ENCODE measurements at places on chromosomes 6 and 20. TPM values are rescaled to one million over a fixed set of nuclear protein-coding genes. Genes with fewer than 3 reads are reported as not detected.

FOXA2 gene
- total RNA-seq, result not detected

- peaks cover 6% of the 10 kb centered on the region for H3K4me1 ChIP-seq
- no peaks in the 10 kb centered on the region for H3K27me3 ChIP-seq
- no peak overlapping the region for H3K4me3 ChIP-seq
- H3K27ac ChIP-seq, result no peak overlapping the region
- DNase-seq, result peak; percentile 29
These were observed 13.2 kb downstream of the MAP1LC3A start for GRCh38 chr20:34571753-34572152.

GRCh38 chr6:168319279-168320111 lies at the start of gene DACT2:
DACT2 (minus strand) TSS chr6:168319777; CDS start chr6:168319633, 144 bp downstream.
- H3K27me3 ChIP-seq, result peaks cover 14% of the 10 kb centered on the region
- DNase-seq, result peak; percentile 67
- H3K27ac ChIP-seq, result no peak within 1 kb of the TSS

DNAH8 gene
- not detected for total RNA-seq

IRAK1BP1 gene
- 12.8 TPM for total RNA-seq

MYL9 gene
- total RNA-seq, result 23.5 TPM

GRCh38 chr20:43821795-43822194 lies 92.9 kb upstream of the TOX2 start:
- no peaks in the 10 kb centered on the region for H3K27me3 ChIP-seq
- H3K27ac ChIP-seq, result no peak overlapping the region
- no peaks in the 10 kb centered on the region for H3K36me3 ChIP-seq

DNA sequence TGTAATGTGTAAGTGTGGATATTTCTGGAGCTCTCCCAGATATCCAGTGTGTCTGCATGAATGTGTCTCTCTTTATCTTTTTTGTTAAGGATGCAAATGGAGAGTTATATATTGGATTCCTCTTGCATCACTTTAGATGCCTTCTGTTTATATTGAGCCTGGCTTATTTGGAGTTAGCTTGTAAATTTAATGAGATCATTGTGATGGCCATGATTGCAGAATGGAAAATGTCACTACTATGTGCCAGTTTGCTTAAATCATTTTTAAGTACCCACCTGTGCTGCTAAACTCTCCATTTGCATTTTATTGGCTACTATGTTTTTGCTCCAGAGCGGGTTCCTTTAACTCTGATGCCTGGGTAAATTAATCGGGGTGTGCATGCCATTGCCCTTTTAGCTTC lies 334.8 kb downstream of the UTRN start:
- no peak for DNase-seq
- H3K4me1 ChIP-seq, result peaks cover 57% of the 10 kb centered on the region
- H3K27me3 ChIP-seq, result no peaks in the 10 kb centered on the region
- H3K27ac ChIP-seq, result no peak overlapping the region

- DNase-seq, result no peak
- H3K27ac ChIP-seq, result no peak overlapping the region
- H3K27me3 ChIP-seq, result no peaks in the 10 kb centered on the region
- H3K4me1 ChIP-seq, result peaks cover 4% of the 10 kb centered on the region
- no peaks in the 10 kb centered on the region for H3K36me3 ChIP-seq
These were observed 65.0 kb upstream of the CD93 start for GRCh38 chr20:23151008-23151703.

DNA sequence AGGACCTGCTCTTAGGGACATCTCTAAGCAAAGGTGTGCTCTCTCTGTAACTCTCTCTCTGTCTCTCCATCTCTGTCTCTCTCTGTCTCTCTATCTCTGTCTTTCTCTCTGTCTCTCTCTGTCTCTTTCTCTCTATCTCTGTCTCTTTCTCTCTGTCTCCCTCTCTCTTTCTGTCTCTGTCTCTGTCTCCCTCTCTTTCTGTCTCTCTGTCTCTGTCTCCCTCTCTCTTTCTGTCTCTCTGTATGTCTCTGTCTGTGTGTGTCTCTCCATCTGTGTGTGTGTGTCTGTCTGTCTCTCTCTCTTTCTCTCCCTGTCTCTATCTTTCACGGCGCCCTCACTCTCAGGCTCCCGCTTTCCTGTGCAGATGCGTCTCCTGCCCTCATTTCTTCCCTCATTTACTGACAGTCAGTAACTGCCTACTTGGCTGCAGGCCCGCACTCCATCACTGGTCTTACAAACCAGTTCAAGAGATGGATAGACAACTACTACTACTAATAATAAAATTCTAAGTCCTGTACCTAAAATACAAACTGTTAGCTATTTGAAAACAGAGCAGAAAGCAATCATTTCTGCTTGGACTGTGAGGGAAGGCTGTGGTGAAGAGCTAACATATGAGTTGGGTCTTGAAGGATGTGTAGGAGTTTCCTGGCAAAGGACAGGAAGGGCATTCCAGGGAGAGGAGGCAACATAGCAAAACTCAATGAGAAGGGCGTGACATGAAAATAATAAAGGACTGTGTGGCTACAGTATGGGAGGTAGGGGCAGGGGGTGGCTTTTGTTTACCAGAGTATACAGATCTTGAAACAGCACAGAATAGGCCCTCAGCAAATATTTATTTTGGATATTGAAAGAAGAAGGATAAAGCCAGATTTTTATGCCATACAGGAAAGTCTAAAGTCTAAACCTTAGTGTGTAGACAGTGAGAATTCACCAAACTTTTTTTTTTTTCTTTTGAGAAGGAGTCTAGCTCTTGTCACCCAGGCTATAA lies 67.8 kb upstream of the TAB2 start:
- no peak for DNase-seq
- H3K36me3 ChIP-seq, result no peaks in the 10 kb centered on the region
- no peaks in the 10 kb centered on the region for H3K4me1 ChIP-seq
- H3K27ac ChIP-seq, result no peak overlapping the region
- no peaks in the 10 kb centered on the region for H3K27me3 ChIP-seq

DNA sequence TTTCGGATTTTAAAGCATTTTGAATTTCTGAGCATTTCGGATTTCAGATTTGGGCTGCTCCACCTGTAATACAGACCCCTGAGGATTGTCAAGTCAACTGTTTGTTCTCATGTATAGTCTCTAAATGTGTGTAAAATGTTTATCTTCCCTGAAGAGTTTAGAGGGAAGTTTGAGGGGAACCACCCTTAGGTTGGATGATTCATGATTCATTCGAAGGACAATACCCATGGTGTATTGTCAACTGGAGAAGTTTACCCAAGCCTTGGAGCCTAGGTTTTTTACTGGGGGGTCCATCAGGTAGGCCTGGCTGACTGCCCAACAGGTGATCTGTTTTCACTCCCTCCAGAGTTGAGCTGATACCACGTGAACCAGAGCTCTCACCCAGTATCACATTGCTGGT lies 18.9 kb downstream of the GSTA4 start:
- H3K4me3 ChIP-seq, result no peak overlapping the region
- H3K27me3 ChIP-seq, result no peaks in the 10 kb centered on the region
- no peak overlapping the region for H3K27ac ChIP-seq
- no peak for DNase-seq
- H3K4me1 ChIP-seq, result no peaks in the 10 kb centered on the region

- H3K4me3 ChIP-seq, result no peak overlapping the region
- no peak overlapping the region for H3K27ac ChIP-seq
- H3K27me3 ChIP-seq, result no peaks in the 10 kb centered on the region
- H3K36me3 ChIP-seq, result no peaks in the 10 kb centered on the region
These were observed 110.9 kb downstream of the SMLR1 start for GRCh38 chr6:130937942-130938604.

DNA sequence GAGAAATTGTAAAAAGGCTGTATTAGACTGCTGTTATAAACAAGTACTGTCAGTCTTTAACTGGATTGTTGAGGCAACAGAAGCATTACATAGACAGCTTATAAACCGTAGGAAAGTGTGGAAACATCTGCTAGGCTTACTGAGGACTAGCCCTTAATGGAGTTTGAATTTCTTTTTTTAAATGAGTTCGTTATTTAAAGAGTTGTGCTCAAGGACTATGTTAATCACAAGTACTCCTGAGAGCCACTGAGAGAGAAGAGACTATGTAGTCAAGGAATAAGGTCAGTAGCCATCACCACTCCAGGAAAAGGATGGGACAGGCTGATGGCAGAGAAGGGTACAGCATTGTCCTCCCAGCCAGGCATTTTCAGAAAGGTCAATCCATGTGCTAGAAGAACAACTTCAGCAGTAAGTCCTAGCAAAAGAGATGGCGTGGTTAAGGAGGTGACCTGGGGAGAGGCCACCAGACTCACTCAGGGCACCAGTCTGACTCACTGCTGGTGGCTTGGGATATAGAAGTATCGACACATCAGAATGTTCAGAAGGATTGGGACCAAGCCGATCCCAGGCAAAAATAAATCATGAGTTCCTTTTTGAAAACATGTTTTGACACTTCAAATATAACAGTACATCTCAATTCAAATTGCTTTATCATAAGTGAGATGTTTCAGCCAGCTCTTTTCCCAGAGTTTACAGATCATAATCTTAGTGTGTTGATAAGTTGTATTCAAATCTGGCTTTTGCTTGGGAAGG lies 6.4 kb downstream of the RPS12 start:
- DNase-seq, result peak; percentile 23
- H3K36me3 ChIP-seq, result peaks cover 29% of the 10 kb centered on the region
- H3K4me3 ChIP-seq, result no peak overlapping the region

DNA sequence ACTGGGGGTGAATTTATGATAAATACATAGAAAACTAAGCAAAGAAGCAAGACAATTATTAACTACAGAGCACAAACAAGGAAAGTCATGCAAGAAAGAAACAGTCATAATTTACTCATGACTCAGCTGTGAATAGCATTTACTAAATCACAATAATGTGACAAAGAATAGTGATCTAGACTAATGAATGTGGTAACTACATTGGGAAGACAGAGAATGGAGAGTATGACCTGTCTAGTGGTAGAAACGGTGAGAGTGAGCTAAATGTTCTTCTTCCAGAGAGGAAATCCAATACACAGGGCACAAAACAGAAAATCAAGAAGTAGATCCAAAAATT lies 153.5 kb upstream of the DST start:
- peak overlapping the region; percentile 92 for H3K27ac ChIP-seq
- H3K4me3 ChIP-seq, result no peak overlapping the region
- DNase-seq, result no peak
- peaks cover 44% of the 10 kb centered on the region for H3K4me1 ChIP-seq
- no peaks in the 10 kb centered on the region for H3K27me3 ChIP-seq

DNA sequence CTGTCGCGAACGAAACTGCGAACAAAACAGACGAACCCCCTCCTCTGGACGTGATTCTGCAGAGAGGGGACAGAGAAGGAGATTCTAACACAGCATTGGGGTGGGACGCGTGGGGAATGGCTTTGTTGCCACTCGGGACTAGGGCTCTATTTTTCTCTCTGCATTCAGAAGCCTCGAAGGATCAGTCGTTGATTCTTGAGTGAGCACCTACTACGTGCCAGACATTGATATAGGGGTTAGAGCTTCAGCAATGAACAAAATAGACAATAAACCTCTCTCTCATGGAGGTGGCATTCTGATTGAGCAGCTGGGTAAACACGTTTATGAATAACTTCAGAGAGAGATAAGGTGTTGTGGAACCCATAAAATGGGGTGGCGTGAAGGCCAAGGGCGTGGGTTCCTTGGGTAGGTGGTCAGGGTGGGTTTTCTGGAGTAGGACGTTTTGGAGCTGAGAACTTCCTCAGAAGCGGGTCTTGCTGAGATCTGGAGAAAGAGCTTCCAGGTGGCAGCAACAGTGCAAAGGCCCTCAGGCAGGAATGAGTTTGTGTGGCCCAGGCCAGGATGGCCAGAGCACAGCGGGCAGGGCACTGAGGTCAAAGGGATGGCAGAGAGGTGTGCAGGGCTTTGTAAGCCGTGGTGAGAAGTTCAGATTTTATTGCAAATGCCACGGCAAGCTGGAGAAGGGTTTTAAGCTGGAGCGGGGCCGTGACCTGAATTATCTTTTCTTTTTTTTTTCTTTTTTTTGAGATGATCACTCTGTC lies 884 bp downstream of the SLC2A10 start:
- peak overlapping the region; percentile 84 for H3K4me3 ChIP-seq
- H3K27ac ChIP-seq, result no peak overlapping the region
- peaks cover 17% of the 10 kb centered on the region for H3K4me1 ChIP-seq
- 0 out of 2 replicates have a peak, but pooled peaks cover 5% of the 10 kb centered on the region for H3K36me3 ChIP-seq
- H3K27me3 ChIP-seq, result no peaks in the 10 kb centered on the region

DNA sequence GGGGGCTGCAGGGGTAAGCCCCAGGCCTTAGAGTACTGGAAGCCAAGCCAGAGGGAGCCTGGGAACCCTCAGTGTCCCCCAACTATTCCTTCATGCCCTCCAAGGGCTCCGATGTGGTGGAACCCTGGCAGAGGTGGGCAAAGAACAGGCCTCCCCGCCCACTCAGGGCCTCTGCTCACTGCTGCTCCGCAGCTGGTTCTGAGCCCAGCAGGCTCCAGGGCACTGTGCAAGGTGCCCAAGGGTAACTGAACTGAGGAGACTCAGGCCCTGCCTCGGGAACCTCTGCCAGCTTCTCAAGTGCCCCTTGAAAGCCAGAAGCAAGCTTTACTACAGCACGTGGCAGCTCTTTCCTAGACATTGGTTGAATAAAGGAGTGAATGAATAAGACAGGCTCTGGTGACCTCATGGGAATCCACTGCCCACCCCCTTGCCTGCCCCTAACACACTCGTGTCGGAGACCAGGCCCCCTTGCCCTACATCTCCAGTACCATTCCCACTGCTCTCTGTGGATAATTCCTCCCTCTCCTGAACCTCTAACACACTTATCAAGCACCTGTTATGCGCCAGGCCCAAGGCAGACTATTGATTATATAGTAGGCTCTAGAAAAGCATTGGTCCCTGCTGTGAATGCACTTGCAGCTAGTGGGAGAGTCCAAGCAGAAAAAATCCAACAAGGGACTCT lies 55.0 kb downstream of the TOX2 start:
- no peaks in the 10 kb centered on the region for H3K27me3 ChIP-seq
- DNase-seq, result no peak
- no peak overlapping the region for H3K4me3 ChIP-seq
- no peak overlapping the region for H3K27ac ChIP-seq

SLC24A3 gene
- 3.0 TPM for total RNA-seq

- no peaks in the 10 kb centered on the region for H3K4me1 ChIP-seq
- no peak for DNase-seq
- no peaks in the 10 kb centered on the region for H3K36me3 ChIP-seq
These were observed 252.8 kb upstream of the CDH4 start for GRCh38 chr20:60999250-60999649.

DNA sequence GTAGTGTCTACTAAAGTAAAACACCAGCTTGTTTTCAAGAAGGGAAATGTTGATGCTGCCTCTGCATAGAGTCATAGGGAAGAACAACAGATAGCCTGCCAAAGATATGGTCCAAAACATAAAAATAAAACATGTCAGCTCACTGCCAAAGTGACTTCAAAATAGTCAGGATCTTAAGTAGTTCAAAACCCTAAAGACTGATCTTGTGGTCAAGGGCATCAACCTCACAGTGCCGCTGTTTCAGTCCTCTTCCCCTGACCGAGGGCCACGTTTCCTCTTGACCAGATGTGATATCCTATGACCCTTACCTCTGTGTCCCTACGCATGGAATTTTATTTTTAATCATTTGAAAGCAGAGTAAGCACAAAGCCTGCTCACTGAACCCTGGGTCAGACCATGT lies 104.2 kb upstream of the CNKSR3 start:
- no peak overlapping the region for H3K4me3 ChIP-seq
- peaks cover 6% of the 10 kb centered on the region for H3K4me1 ChIP-seq
- H3K27ac ChIP-seq, result no peak overlapping the region
- no peaks in the 10 kb centered on the region for H3K36me3 ChIP-seq
